ENCODE measurements at places on chromosomes 1 and 21.
A peak's percentile ranks its signal among the peaks of the same experiment; 100 is the strongest.

DNA sequence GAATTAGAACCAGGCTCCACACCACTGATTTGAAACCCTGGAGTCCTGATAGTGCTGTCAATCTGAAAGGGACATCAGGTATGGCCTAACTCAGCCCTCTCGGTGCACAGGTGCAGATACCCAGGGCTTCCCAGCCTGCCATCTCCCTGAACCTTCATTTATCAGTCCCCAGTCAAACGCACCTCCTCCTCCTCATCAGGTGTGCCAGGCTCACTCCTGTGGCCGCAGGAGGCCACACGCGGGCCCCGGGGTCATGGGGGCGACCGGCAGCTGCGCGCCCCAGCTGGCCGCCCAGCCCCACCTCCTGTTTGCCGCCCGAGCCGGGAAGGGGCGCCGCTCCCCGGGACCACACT lies 572 bp downstream of the FUCA1 start:
- DNase-seq, result no peak

DNA sequence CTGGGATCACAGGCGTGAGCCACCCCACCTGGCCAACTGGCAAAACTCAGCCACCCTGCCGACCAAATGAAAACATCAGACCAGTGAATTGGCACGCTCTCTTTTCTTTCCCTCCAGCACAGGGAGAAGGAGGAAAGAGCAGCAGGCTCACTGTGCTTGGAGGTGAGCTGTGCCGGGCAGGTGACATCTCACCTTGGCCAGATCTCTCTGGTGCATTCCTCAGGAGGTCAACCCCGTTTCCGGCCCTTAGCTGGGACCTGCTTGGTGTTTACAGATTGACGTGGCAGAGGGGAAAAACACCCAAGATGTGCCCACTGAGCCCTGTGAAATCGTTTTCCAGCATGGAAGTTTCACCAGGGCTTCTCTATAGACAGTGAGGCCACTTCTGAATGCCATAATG lies 45.1 kb downstream of the TMEM51 start:
- DNase-seq, result no peak

GRCh38 chr1:203269654-203270020 lies 35.7 kb upstream of the BTG2 start:
- no peak for DNase-seq

GRCh38 chr1:153944005-153944826 lies 2.3 kb downstream of the DENND4B start:
- no peak for DNase-seq

DNA sequence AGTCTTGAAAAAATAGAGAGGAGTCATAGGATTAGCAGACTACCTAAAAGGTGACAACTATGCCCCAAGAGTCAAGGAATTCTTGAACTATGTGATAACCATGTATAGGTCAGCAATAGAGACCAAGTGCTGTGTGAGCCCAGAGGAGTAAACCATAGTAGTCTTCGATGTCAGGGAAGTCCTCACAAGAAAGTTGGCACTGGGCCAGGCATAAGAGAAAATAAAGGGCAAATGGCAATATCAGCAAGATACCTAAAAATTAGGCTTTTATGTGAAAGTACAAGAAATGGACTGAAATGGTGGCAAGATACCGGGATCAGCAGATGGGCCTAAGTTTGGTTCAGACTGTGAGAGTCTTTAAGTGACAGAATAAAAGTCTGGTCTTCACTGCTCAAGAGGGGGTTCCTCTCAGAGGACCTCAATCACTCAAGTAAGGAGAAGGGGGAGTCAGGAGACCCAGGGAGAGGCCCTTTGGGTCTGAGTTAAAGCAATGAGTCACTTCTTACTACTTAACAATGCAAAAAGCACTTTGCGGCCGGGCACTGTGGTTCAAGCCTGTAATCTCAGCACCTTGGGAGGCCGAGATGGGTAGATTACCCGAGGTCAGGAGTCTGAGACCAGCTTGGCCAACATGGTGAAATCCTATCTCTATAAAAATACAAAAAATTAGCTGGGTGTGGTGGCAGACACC lies 95.0 kb downstream of the TEX35 start:
- no peak for DNase-seq

GRCh38 chr1:170618421-170618820 lies 45.5 kb upstream of the PRRX1 start:
- no peak for DNase-seq

DNA sequence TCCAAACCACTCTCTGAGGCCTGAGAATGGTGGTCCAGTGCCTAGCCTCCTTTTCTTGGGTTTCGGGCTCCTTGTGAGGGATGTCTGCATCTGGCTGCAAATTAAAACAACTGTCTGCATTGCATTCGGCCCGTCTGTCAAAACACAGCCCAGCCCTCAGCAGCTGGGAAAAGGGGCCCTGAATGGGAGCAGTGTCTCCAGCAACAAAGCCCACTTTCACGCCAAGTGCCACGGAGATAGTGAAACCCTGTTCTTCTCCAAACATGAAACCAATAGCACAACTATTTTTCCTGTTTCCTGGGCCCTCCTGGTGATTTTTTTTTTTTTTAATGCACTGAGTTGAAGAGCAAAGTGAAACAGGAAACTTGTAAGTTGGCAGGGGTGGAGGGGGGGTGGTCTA lies 138.4 kb downstream of the PLXNA2 start:
- DNase-seq, result no peak

- DNase-seq, result no peak
Observed at GRCh38 chr1:181429462-181429861, 53.9 kb upstream of the CACNA1E start.

- no peak for DNase-seq
Observed at GRCh38 chr1:175217721-175218531, 25.4 kb upstream of the KIAA0040 start.

- DNase-seq, result no peak
Observed at GRCh38 chr1:16266411-16267118, 29.6 kb upstream of the CPLANE2 start.

- DNase-seq, result no peak
Observed at GRCh38 chr21:24897883-24898282, 709.4 kb downstream of the MRPL39 start.

DNA sequence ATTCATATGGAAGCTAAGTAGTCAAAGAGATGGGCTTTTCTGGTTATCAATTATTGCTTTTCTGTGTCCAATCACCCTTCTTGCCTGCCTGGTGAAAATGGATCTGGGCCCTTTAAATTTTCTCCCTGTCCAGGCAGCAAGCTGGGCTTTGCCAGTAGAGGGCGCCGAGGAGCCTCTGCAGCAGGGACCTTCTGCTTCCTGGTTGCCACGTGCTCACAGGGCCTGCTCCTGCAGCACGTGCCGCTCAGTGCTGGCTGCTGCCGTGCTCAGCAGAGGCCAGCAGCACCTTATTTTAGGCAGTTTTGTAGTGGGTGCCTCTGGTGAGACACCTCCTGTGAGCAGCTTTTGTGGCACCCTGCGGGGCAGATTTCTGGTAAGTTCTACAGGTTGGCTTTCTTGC lies 4.0 kb downstream of the ACTL8 start:
- DNase-seq, result no peak

- no peak for DNase-seq
Observed at GRCh38 chr1:160653620-160654016, 6.8 kb upstream of the SLAMF1 start.

DNA sequence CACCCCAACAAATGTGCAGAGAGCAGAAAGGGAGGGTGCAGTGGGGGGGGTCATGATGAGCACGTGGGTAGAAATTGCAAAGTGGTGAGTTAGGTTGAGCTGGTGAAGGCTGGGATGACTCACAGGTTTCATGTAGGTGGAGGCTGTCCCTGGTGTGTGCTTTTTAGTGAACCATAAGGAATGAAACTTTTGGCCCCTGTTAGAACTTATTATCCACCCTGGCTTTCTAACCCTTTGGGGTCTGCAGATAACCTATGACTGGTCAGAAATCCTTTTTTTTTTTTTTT lies 46.9 kb downstream of the DOP1B start:
- DNase-seq, result no peak

GRCh38 chr21:39661121-39661520 lies 48.4 kb downstream of the B3GALT5 start:
- no peak for DNase-seq

DNA sequence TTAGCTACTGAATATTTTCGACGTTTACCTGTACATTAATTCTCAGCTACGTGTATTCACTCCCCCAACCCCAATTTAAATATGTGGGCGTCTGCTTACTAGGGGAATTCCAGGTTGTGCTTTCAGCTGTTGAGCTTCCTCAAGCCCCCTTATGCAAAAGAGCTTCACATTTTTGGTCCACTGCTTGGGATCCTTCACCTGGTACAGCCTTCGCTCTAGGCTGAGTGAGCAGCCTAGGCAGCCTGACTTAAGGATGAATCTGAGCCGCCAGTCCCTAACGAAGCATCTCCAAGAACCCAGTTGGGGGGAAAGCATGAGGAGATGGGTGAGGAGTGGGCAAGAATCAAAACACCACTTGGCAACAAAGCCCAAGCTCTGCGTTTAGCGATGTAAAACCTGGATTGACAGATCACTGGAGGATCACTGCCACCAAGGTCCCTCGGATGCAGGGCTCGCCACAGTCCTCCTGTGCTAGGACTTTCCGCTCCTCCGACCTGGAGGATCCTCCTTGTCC lies 674 bp downstream of the BCL10 start:
- DNase-seq, result no peak

- DNase-seq, result no peak
Observed at GRCh38 chr1:213122514-213122929, 71.5 kb downstream of the RPS6KC1 start.

DNA sequence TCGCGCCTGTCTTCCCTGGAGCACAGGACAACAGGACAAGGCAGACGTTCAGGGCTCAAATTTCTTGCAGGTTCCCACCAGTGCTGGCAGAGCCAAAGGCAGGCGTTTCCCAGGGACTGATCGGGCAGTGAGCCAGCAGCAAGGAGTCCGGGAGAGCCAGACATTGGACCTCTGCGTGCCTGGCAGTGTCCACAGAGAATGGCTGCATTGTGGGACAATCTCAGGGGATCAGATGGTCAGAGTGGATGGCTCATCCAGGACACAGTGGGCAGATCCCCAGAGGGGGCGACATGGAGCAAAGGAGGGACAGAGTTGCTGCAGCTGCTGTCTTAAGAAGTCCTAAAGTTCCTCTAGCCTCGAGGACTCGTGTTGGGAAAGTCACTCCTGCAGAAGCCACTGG lies 4.6 kb downstream of the TMEM63A start:
- DNase-seq, result peak; percentile 73

- DNase-seq, result no peak
Observed at GRCh38 chr1:24526940-24527542, 24.4 kb downstream of the RCAN3 start.

DNA sequence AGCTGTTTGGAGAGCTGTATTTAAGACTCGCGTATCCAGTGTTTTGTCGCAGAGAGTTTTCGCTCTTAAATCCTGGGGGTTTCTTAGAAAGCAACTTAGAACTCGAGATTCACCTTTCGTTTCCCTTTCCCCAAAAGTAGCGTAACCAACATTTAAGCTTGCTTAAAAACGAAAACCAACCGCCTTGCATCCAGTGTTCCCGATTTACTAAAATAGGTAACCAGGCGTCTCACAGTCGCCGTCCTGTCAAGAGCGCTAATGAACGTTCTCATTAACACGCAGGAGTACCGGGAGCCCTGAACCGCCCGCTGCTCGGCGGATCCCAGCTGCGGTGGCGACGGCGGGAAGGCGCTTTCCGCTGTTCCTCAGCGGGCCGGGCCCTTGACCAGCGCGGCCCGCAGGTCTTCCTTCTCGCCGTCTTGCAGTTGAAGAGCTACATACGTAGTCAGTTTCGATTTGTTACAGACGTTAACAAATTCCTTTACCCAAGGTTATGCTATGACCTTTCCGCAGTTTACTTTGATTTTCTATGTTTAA lies 1.9 kb downstream of the OLIG1 start:
- DNase-seq, result no peak

DNA sequence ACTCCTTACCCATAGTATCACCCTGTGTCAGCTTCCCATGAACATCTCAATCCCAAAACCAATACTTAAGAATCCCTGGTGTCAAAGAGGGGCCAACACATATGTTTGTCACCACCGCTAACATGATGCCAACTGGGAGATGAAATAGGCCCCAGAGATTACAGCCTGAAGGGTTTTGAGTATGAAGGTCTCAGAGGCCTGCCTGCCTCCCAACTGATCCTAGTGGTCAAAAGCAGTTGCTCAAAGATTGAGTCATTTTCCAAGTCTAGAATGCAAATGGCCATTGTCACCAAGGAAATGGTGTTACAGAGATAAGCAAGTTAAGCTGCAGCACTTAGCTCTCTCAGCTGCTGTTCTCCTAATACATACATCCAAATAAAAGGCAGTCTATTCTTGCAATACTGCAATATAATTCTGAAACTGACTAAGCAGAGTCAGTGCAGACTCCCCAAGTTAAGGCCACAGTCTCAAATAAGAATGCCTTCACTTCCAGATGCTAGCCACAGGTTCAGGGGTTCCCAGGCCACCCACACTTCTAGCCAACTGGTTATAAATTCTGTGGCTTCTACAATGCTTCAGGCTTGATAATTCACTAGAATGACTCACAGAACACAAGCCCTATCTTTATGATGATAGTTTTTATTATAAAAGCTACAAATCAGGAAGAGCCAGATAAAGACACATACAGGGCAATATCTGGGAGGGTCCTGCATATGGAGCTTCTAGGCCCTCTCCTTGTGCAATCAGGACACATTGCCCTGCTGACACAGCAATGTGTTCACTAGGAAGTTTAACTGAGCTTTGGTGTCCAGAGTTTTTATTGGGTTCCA lies 18.7 kb downstream of the DUSP10 start:
- no peak for DNase-seq

GRCh38 chr1:2412395-2412772 lies at the start of gene PEX10:
Gene PEX10, minus strand, starts transcription at chr1:2412564. Its CDS starts 62 bp downstream, at chr1:2412502.
- peak; percentile 99 for DNase-seq

- DNase-seq, result peak; percentile 77
Observed at GRCh38 chr1:50251702-50252101, 143.0 kb downstream of the ELAVL4 start.

DNA sequence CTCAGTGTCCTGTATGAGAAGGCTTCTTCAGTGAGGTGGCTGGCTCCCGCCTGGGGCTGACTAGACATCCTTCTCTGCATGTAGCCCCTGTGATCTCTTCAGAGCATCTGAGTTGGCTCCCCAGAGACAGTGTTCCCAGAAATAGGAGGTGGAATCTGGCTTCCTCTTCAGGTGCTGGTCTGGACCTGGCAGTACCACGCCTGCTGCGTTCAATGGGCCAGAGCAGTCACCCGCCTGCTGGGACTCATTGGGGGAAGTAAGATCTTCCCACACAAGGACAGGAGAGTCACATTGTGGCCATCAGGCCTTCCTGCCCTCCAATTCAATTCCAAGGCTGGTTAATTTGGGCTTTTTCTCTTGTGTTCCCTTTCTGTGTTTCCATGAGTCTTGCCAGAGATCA lies 51.0 kb downstream of the ADARB1 start:
- DNase-seq, result no peak

- DNase-seq, result no peak
Observed at GRCh38 chr21:26972192-26972591, 5.3 kb upstream of the ADAMTS5 start.

- no peak for DNase-seq
Observed at GRCh38 chr21:42568376-42568775, 54.7 kb downstream of the SLC37A1 start.

GRCh38 chr1:57866998-57867397 lies 443.1 kb upstream of the DAB1 start:
- DNase-seq, result no peak
